RWPE2 (cell line): ENCODE measurements at places on chromosomes 2 and 18.

DNA sequence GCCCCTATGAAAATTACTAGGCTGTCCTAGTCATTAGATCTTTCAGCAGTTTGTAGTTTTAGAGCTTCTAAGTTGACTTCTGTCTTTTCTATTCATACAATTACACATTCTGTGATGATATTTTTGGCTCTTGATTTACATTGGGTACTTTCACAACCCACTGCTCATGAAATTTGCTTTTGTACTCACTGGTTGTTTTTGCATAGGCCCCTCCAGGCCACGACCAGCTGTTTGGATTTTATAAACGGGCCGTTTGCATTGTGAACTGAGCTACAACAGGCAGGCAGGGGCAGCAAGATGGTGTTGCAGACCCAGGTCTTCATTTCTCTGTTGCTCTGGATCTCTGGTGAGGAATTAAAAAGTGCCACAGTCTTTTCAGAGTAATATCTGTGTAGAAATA, 193.8 kb downstream of the RPIA start:
- DNase-seq = no peak

GRCh38 chr2:235543851-235544688, 50.2 kb downstream of the AGAP1 start:
- no peak for DNase-seq

GRCh38 chr18:46761059-46761769, 4.4 kb upstream of the ST8SIA5 start:
- DNase-seq = no peak

- DNase-seq = no peak
Measured at GRCh38 chr2:98730707-98731040, 258 bp downstream of the MGAT4A start.

GRCh38 chr2:85231468-85231805, 96.4 kb downstream of the TGOLN2 start:
- no peak for DNase-seq

DNA sequence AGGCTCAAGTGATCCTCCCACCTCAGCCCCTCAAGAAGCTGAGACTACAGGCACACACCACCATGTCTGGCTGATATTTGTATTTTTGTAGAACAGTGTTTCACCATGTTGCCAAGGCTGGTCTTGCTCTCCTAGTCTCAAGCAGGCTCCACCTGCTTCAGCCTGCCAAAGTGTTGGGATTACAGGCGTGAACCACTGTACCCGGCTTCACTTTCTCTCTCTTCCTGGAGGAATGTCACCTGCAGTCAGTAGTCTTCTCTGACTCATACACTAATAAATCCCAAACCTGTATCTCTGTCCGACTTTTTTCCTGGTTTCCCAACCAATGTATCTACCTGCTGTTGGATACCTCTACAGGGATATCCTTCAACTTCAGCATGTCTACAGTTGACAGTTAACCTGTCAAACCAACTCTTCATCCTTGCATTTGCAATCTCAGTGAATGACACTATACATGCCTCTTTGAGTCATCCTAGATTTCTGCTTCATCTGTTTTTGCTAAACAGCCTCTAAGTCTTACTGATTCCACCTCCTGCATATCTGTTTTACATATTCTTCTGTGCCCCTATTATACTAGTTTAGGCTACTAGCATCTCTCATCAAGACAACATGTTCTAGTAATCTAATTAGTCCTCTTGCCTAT, 54.5 kb downstream of the RBBP8 start:
- DNase-seq = no peak

DNA sequence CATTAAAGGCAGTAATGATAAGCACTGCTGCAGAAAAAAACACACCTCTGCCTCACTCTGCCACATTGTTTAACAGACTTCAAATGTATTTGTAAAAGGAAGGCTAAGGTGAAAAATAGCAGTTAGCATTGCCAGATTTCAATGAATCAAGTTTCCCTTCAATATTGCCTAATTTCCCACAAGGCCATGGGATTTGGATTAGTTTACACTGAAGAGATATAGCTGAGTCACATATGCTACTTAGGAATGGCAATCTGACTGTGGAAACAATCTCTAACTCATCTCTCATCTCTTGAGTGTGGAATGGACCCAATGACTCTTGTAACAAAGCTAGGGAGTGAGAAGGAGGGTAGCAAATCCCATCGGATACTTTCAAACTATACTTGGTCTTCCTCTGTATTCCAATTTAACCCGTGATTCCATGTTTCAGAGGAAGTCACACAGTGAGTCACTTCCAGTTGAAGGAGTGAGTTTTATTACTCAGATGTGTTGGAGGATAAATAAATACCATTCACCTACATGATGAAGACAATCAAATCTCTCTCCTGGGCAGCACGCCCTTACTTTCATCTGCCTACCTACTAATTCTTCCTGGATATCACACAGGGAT, 5.1 kb downstream of the B4GALT6 start:
- DNase-seq = no peak

DNA sequence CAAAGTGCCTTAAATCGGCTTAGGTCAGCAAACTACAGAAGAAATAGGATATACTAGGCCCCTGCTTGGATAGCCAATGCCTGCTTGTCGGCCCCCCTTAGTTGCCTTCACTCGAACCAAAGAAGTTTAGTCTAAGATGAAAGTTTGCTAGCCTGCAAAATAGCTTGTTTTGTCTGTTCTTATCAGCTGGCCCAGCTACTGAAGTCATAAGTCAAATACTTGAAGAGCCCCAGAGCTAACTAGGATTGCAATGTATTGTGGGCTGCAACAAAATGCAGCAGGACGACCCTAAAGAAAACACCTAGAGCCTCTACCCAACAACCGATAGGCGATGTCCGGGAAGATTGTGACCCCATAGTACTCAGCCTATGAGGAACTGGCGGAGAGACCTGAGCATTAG, 183.5 kb upstream of the HS6ST1 start:
- no peak for DNase-seq

DNA sequence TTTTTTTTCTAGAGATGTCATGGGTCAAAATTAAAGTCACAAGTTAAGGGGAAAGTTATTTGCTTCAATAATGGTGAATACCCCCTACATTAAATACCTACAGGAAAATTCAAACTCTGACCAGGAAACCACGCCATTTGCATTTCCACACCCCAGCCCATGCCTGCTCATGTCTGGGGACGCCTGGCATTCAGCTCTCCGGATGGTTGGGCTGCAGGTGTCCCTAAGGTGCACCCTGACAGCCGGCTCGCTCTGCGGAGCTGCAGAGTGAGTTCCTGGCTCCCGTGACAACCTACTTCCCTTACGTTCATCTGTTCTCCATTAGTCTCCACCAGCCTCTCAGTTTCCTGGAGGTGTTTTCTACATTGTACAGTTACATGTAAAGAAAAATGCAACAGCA, 122.7 kb upstream of the RIOK3 start:
- no peak for DNase-seq

DNA sequence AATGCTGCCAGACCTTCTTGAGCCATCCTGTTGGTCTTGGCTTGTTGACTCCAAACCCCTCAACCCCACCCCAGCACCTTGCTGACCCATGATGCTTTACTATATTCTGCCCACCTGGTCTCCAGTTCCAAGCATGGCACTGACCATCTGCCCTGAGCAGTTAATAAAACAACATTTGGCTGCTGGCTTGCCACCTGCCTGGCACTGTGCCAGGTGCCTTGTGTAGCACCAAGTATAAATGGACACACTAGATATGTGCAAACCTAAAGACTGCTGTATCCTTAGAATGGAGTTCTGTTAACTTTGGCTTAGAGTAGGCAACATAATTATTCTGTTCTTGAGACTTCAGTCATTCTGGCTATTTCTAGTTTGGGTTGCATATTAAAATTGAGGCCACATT, 91.4 kb downstream of the ACSL3 start:
- DNase-seq = no peak

GRCh38 chr2:201215963-201216362, 33.0 kb downstream of the CASP10 start:
- no peak for DNase-seq

GRCh38 chr18:59906203-59906602, 6.4 kb downstream of the PMAIP1 start:
- DNase-seq = no peak

DNA sequence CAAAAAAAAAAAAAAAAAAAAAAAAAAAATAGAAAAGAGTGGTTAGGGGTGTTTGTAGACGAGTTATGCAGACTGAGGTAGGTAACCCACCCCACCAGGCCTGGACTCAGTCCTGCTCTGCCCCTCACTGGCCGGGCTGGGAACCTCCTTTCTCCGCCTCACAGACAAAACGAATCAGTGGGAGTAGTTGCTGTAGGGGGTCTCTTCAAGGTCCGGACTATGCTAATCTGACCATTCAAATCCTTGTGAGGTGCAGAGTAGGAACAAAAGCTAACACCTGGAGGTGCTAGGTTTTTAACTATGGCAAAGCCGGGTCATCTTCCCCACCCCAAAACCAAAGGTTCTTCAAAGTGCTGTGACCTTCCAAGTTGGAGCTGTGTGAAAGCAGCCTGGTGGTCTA, 223.7 kb downstream of the SLC4A3 start:
- DNase-seq = no peak

GRCh38 chr18:52333860-52334259, 6.1 kb upstream of the DCC start:
- no peak for DNase-seq

DNA sequence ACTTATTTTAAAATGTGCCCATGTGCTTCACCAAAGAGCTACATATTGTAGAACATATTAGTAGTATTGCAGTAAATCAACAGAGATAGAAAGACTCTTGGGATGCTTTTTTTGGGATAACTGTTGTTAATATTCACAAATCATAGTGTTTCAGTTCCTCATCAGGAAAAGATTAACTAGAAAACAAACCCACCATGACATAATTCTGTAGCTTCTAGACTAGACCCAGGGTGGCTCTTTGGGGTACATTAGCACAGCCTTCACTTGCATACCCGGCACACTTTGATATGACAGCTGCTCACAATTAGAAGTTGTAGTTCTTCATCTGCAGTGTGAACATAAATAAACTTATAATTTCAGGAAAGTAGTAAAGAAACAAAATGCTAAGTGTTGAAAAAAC, 154.2 kb downstream of the ATP9B start:
- DNase-seq = no peak

DNA sequence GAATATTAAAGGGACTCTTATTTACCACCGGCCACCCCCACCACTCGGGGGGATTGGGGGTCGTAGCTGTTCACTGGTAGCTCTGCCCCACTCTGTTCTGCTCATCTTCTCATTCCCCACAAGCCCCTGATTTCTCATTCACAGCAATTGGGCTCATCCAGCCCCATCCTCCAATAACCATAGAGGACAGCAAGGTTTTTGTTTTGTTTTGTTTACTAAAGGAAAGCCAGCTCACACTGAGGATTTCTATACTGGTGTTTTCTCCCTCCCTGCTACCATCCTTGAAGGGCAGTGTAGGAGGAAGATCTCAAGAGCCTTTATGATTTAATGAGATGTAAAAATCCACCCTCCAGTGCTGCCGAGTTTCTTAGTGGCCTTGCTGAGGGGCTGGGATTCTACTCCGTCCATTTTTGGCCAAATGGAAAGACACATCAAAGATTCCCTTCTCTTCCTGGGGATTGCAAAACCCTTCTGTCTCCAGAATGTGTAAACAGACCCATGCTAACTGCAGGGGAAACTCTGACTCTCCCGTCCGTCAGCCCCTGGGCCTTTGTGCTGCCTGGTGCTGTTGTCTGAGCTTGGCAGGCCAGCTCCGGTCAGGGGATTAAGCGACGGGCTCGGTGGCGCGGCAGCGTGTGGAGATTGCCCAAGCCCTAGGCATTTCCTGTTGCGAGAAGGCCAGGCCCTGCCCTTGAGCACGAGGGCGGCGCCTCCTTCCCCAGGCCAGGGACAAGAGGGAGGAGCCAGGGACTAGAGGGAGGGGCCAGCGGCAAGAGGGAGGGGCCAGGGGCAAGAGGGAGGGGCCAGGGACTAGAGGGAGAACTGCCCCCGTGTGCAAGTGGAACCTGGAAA, 165.0 kb downstream of the ANTXR1 start:
- peak; percentile 92 for DNase-seq
